Fibroblast of skin of scalp (primary cell): ENCODE measurements at places on chromosomes 12 and 14.

GRCh38 chr12:27802511-27802910, 22.5 kb upstream of the MANSC4 start:
- DNase-seq: no peak

DNA sequence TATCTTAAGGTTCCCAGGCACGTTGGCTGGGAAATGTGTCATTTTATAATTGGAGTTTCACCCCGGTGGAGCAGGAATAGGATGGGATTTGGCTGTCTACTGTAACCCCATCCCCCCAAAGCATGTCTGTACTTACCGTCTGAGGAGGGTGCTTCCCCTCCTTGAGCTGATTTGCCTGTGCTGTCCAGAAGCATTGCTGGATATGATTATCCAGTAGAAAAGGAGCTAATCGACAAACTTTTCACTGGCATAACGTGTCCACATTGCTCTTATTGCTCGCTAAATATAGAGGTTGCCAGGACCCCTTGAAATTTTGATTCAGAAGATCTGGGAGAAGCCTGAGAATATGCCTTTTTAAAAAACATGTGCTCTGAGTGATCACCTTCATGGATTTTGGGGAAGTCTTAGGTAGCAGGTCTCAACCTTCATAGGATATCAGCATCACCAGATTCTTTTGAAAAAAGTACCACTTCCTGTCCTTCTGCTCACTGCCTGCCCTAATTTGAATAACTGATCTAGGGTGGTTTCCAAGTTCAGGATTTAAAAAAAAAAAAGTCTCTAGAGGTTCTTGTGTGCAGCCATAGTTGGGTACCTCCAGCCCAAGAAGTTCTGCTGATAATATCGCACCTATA, 80.4 kb upstream of the KCNA1 start:
- no peak for DNase-seq

- DNase-seq: no peak
Measured at GRCh38 chr12:22276867-22277266, 57.6 kb downstream of the ST8SIA1 start.

- DNase-seq: no peak
Measured at GRCh38 chr12:115638733-115639647, 638.5 kb downstream of the MED13L start.

- DNase-seq: no peak
Measured at GRCh38 chr12:94377599-94377998, 82.1 kb downstream of the CEP83 start.

- peak; percentile 48 for DNase-seq
Measured at GRCh38 chr12:50734409-50735263, 29.3 kb upstream of the ATF1 start.

GRCh38 chr12:122048151-122048550, 26.5 kb downstream of the BCL7A start:
- peak; percentile 57 for DNase-seq

DNA sequence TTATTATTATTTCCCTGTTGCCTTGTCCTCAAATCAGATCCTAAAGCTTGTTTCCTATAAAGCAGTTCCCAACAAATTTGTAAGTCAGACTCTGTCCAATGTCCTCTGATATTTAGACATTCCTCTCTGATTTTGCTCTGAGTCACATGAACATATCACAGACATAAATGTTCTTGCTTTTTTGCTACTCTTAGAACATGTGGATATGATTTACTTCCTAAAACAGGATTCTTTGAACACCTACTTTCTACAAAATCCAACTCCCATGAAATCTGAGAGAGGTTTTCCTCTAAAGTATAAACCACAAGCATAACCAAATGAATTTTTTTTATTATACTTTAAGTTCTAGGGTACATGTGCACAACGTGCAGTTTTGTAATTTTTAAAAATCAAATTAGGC, 181.3 kb upstream of the SLC38A2 start:
- DNase-seq: peak; percentile 80

DNA sequence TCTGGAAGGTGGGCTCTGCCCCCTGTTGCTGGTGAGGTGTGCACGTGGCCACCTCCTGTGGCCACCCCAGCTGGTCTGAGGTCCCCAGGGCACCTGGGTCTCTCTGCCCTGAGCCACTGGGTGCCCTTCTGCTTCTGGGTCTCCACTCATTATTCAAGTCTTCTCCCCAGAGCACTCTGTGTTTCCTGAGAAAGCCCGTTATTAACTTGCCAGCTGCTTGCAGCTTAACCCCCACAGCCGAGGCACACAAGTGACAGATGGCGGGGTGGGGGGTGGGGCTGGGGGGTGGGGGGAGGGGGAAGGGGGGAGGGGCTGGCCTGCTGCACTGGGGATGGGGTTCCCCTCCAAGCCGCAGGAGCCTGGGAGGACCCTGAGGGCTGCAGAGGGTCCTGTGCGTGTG, 40.5 kb downstream of the FBRSL1 start:
- DNase-seq: no peak

GRCh38 chr12:124445121-124445718, 122.2 kb downstream of the NCOR2 start:
- no peak for DNase-seq

DNA sequence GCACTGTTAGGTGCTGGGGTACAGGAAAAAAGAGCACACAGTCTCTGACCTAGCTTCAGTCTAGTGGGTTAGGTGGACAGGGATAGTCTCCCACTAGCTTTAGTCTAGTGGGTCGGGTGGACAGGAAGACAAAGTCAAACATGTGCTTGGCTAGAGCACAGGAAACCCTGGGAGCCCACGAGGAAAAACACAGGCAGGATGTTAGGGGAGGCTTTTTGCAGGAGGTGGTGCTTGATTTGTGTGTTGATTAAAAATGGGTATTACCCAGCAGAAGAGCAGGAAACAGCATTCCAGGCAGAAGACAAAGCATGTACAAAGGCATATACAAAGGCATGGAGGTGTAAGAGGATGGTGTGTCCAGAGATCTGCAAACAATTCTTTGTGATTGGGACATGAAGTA, 23.3 kb downstream of the SLC38A2 start:
- DNase-seq: no peak

- no peak for DNase-seq
Measured at GRCh38 chr14:74239848-74240793, 872 bp downstream of the VSX2 start.

DNA sequence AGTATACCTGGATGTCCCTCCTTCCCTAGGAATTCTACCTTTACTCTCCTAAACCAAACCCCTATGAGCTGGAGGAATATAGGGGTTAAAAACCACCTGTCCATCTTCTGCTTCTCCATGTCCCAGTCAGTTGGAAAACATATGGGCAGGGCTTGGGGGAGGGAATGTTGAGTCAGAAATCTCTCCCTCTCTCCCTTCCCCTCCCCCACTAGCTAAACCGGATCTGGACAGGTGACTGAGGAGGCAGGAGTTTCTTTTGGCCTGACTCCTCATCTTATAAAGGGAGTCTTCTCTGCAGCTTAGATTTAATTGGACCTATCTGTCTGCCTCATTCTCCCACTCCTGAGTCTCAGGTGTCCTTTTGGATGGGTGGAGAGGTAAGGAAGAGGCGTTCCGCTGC, 6.1 kb downstream of the ERBB3 start:
- no peak for DNase-seq

DNA sequence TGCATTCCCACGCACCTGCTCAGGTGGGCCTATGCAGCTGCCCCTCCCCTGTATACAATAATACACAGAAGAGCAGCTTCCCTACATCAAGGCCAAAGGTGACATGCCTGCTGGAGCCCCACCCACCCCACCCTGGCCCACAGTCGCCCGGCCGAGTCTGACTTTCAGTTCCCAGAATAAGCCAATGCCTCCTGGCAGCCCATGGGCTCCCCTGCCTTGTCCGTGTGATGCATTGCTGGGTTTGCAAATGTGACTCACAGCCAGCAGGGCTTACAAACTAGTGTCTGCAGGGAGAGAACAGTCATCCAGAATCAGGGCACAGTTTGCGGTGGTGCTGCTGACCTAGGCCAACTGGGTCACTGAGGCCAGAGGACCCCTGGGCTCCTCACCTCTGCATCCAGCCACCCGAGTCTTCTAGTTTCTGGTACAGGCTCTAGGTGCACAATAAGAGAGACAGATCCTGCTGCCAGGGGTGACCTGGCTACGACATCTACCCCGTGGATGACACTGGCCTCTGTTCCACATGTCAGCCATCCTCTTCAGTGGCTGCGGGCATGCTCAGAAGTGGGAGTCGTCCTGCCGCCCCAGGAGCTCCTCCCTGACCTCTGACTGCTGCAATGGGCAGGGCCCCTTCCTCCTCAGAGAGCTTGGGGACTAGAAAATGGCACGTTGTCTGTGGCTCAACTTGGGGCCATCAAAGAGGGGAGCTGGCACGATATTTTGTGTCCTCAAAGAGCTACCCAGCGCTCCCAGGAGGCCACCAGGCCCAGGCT, 84.5 kb downstream of the CHGA start:
- DNase-seq: peak; percentile 71

DNA sequence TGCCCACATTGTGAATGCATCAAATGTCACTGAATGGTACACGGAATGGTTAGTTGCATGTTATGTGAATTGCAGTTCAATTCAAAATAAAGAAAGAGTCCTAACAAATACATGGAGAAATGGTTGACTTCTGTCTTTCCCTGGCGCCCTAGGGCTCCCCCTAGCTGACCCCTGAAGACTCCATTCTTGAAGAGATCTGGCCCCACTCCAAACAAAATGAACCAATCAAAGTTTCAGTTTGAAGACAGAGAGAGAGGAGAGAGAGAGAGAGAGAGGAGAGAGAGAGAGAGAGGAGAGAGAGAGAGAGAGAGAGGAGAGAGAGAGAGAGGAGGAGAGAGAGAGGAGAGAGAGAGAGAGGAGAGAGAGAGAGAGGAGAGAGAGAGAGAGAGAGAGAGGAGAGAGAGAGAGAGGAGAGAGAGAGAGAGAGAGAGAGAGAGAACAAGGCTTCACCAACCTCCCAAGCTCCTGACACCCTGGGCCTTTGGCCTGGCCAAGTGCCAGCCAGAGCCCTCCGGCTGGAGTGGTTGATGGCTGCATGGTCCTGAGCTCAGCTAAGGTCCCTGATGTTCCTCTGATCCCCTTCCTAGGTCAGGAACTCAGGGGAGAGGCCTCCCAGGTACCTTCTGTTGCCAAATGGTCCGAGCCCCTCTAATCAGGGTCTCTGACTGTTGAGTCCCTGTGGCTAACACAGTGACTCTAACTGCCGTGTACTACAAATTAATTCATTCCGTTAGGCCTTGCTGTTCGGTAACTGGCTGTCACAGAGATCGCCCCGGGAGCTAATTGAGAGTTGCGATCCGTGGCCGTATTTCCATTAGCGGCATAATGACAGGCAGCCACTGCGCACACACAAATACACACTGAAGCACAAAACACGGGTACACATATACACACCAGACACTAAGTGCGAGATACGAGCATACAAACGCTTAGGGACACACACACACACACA, 188.8 kb downstream of the ESRRB start:
- peak; percentile 9 for DNase-seq

DNA sequence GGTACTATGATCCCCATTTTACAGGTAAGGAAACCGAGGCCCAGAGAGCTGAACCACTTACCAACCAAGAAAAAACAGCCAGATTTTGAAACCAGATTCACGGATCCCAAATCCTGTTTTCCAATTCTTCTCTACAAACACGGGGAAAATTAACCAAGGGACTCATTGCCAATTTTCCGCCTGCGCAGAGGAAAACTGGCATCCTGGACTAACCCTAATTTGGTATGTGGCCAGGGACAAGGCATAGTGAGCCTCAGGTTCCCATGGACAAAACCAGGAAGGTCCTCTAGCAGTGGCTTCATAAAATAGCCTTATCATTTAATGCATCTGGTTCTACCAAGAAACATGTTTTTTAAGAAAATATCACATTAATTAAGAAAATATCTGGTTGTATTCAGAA, 517.3 kb downstream of the MED13L start:
- no peak for DNase-seq

DNA sequence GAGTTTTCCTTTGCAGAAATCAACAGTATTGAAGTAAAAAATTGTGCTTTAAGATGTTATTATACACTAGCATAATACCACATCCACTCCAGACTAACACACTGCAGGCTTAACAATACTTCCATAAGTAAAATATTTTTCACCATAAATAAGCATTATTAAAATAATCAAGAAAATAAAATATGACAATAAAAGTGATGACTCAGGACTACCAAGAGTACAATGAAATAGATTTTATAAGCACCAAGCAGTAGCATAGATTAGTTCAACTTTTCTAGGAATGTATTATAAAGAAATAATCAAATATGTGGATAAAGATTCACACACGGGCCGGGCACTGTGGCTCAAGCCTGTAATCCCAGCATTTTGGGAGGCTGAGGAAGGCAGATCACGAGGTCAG, 40.4 kb upstream of the MTHFD1 start:
- no peak for DNase-seq

DNA sequence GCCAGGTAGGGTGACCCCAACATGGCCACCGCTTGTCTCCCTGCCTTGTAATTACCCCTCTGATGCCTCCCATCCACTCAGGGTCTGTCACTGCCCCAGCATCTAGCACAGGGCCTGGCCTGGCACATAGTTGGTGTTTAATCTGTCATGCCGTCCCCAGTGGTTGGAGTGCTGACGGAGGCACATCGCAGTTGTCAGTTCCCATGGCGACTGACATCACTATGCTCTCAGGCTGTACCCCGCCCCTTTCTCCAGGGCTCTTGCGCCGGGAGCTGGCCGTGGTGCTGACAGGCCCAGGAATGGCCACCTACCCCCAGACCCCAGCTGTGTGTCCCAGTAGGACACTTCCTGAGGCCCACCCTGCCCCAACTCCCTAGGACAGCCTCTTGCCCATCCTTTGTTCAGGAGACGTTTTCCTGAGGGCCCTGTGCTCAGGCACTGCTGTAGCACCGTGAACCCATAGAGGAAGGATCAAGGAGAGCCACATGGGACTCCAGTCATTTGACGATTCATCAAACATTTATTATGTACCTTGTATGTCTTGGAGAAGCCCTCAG, 23.0 kb downstream of the FAM222A start:
- peak; percentile 56 for DNase-seq

DNA sequence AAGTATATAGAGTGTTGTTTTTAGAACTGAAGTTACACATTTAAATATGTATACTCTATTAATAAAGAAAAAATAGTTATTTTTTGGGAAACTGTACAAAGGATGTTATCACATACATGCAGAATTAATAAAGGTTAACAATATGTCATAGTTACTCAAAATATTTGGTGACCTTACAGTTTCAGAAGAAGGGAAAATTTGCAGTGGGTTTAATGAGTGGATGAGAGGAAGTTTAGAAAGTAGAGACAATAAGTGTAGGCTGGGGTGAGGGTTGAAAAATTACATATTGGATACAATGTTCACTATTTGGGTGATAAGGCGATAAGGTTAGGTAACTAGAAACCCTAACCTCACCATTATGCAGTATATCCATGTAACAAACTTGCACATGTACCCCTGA, 13.5 kb downstream of the WNK1 start:
- DNase-seq: no peak
